ENCODE measurements at places on chromosomes 2 and 18. TPM values are rescaled to one million over a fixed set of nuclear protein-coding genes. Genes with fewer than 3 reads are reported as not detected.
A peak's percentile ranks its signal among the peaks of the same experiment; 100 is the strongest.

DNA sequence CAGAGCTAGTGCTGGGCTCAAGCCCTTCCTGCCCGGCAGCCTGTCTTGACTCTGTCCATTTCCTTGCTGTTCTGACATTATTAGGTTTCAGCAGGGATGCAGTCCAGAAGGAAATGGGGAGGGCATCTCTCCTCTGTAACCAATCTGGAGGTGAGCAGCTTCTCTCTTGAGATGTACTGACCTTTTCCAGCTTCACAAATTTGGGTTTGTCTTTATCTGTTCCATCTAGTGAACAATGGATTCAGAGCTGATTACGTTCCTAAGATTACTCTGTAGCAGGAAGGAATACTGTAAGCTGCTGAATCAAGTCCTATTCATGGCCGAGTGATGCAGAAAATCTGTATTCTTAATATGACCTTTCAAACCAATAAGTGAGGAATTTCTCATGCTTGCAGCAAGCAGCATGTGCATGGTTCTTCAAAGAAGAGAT, 11.0 kb downstream of the PLA2R1 start:
- no peak for DNase-seq

GRCh38 chr2:172806996-172807395, 71.4 kb downstream of the RAPGEF4 start:
- no peak for DNase-seq

GRCh38 chr2:84243788-84244733, 215.0 kb downstream of the SUCLG1 start:
- DNase-seq, result no peak

- no peak for DNase-seq
Measured at GRCh38 chr2:10204326-10205161, 82.0 kb downstream of the RRM2 start.

The OR6B2 gene
- not detected for total RNA-seq

GRCh38 chr18:70288171-70288850, 534 bp upstream of the SOCS6 start:
- no peak for DNase-seq

The TSPYL6 gene
- total RNA-seq, result not detected

GRCh38 chr18:44507729-44508325, 172.9 kb upstream of the SETBP1 start:
- DNase-seq, result peak; percentile 11

GRCh38 chr18:35508746-35509338, 11.1 kb upstream of the INO80C start:
- no peak for DNase-seq

GRCh38 chr18:53152476-53152875, 812.5 kb downstream of the DCC start:
- DNase-seq, result no peak

DNA sequence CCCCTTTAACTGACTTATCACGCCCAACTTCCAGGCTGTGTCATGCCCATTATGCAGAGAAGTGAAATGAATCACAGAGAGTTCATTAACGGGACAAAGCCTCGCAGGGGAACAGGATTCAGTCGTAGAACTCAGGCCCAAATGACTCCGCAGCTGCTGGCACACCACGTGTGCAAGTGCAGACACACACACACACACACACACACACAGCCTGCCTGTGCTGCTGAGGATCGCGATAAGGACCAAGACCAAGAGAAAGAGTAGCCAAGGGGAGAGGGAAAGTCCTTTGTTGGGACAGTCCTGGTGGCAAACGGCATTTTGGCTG, 90.0 kb upstream of the TAF1B start:
- DNase-seq, result peak; percentile 45

The CD302 gene
- total RNA-seq, result 0.44 TPM

DNA sequence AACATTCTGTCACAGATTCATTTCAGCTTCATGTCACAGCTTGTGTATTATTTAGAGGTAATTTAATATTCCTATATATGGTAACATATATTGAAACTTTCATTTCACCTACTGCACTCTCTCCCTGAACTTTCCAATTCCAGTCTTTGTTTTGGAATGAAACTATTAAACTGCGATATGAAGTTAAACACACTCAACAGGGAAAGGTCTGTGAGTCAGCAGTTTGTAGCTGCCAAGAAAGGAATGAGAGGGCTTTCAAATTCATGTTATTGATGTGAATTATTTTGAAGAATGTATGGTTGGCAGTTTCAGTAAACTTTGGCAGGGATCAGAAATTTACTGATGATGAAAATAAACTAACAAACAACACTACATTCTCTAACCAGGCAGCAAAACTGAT, 148.3 kb downstream of the HNMT start:
- no peak for DNase-seq

- no peak for DNase-seq
Measured at GRCh38 chr2:196335221-196335634, 163.8 kb upstream of the STK17B start.

DNA sequence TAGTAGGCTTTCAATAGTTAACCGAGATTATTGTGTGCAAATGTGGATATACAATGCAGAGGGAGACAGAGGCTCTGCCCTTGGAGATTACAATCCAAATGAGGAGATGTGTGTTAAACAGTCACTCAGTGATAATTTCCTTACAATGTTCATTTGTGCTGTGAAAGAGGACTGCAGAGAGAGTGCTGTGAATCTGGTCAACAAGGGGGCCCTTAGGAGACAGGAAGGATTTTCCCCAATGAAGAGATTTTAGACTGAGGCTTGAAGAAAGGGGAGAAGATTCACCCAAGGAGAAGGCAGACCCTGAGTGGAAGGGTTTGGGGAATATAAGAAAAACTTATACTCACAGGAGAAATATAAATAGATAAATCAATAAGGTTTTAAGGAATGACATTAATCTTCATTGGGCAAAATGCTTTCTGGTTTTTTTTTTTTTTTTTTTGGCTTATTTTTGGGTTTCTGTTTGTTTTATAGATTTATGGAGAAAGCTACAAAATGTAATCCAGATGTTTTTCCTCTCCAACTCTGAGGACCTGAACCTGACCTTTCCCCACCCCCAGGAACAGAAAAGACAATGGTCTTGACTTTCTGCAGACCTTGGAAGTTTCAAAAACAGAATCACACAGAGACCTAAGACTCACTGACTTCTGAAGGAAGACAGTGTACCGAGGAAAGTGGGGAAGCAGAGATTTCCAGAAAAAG, 151.3 kb upstream of the SERPINE2 start:
- no peak for DNase-seq

The SIX3 gene
- total RNA-seq, result not detected

GRCh38 chr2:148218326-148219075, 197.6 kb downstream of the MBD5 start:
- DNase-seq, result no peak

The SLC4A1AP gene
- total RNA-seq, result 29.8 TPM

GRCh38 chr2:233503947-233504637, 62.5 kb downstream of the USP40 start:
- no peak for DNase-seq

GRCh38 chr2:41502752-41503151, 545.1 kb upstream of the PKDCC start:
- no peak for DNase-seq

The QPCT gene
- 1.6 TPM for total RNA-seq

- DNase-seq, result no peak
Measured at GRCh38 chr2:8798393-8798792, 39.0 kb downstream of the KIDINS220 start.

All from activated T-helper 1 cell treated with anti-CD3 and anti-CD28 coated beads, Interleukin-12 subunit alpha, Interleukin-12 subunit beta, Interleukin-2, Interleukin-4 antibody, amounts not matched to agents 30 ng/mL and 10 ng/mL and 1 ng/mL, durations not matched to agents 14 hours and 24 hours and 36 hours (primary cell).